ENCODE measurements at places on chromosomes 6 and 20.

GRCh38 chr6:101663100-101663499, 269.6 kb downstream of the GRIK2 start:
- no peak for DNase-seq

DNA sequence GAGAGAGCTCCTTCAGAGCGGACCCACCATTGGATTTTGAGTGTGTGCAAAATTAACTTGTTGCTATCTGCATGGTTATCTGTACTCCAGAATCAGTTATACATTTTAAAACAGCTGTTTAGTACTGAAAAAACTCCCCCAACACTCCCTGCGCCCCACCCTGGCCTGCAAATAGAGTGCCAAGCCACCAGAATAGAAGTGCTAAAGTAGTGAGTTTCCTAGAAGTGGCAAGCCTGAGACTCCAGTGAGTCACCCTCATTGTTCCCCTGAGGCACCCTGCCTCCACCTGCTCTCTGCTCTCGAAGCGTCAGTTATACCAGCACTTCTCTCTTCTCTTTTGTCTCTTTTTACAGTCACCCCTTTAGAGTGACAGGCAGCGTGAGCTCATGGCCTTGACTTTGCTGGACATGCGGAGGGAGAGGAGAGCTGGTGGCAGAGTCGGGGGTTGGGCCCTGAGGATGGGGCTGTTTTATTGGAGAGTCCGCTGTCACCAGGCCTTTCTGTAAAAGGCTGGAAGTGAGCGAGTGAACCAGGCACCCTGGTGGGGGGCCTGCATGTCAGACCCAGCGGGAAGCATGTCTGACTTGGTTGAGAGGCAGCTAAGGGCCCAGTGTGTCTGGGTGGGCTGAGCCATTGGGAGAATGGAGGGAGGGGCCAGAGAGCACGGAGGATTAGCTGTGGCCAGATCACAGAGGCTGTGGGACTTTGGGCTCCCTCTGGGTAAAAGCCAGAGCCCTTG, 10.4 kb downstream of the IGF2R start:
- DNase-seq, result no peak

DNA sequence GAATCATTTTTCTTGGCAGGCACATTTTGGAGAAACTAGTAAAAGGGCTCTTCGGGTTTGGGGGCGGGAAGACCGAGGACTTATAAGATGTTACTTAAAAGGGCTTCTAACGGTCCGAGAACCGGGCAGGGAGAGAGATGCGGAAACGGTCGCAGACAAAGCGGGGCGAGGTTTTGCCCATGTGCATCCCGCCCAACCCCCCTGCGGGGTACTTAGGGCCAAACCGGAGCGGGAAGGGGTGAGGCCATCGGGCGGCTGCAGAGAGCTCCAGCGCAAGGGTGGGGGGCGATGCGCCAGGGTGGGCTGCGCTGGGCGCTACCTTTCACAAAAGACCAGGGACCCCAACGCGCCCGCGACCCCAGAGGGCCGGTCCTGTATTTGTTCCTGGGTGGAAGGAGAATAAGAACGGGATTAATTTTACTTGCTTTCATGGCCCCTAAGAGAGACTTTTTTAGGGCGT, 616 bp downstream of the TUBB start:
- peak; percentile 25 for DNase-seq

- DNase-seq, result no peak
Observed at GRCh38 chr6:38434051-38434450, 205.7 kb downstream of the BTBD9 start.

DNA sequence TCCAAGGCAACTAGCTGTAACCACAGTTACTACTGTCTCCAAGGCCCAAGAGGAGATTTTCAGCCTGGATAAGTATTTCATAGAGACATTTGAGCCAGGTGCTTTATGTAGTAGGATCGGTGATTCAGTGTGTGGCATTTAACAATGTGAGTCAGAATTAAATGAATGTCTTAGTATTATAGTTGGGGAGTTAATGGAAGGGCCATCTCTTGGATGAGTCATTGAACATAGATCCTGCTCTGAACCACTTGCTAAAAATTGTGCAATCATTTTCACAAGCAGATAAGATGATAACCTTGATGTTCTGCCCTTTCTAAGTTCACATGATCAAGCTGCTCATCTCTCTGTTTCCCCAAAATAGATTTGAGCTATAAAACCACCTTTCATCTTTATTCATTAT, 668.9 kb upstream of the CITED2 start:
- no peak for DNase-seq

DNA sequence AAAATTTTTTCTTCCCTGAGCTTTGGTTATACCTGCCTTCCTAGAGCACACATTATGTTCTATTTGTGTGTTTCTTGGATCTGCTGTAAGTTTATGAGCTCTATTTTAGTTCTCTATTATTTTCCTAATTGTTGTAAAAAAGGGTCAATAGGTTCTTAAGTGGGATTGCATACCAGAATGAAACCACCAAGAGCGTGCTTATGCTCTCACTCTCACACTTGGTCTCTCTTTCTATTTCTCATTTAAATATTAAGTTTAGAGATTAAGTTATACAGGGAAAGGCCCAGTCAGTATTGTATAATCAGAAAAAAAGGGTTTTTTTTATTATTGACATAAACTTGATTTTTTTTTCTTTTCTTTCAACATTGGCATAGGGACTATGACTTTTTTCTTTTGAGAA, 96.8 kb downstream of the RIMS1 start:
- DNase-seq, result no peak

GRCh38 chr20:362271-363254, 15.7 kb downstream of the NRSN2 start:
- DNase-seq, result peak; percentile 14

DNA sequence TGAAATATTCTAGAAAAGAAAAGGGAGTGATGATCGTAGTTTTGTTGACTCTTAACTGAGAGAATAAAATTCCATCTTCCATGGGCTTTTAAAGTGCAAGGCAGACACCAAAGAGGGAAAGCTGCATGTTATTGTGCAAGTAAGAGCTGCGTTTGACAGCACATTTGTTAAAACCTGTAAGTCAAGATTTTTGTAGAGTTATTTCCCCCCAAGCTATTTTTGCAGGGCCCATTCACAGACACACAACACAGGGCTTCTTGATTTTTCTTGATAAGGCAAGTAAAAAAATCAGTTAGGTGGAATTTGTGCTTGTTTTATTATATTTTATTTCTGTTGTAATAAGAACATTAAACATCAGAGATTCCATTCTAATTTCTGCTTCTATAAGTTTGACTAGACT, 13.8 kb downstream of the CFAP206 start:
- no peak for DNase-seq

DNA sequence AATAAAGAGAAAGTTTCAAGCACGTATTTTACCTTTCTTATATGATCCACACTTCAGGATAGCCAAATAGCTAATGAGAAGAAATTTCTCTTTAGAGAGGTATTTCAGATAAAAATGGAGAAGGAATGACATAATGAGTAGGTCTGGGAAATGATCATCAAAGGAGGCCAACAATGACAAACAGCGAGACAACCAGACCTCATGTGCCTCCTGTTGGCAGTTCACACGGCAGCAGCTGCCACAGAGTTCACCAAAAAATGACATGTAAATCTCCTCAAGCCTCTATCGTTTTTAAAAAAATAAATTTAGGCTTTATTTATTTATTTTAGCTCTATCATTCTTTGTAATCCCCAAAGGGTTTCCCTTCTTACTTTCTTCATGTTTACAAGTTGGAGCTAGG, 47.7 kb downstream of the SLC2A12 start:
- no peak for DNase-seq

DNA sequence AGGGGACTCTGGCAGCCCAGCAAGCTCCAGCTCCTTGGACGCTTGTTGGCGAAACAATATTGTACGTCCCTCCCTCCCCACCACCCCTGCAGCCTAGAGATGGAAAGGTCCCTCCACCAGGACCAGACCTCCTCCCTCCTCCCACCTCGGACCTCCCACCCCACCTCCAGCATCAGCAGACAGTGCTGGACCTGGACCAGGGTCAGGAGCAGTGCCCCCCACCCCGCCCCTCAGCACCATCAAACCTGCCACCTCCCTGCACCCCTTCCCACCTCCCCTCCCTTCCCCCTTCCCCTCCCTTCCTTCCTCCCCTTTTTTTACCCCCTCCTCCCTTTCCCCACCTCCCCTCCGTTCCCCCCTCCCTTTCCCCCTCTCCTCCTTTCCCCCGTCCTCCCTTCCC, 98.4 kb downstream of the TAF4 start:
- no peak for DNase-seq

GRCh38 chr20:14838663-14839628, 501.5 kb upstream of the FLRT3 start:
- no peak for DNase-seq

DNA sequence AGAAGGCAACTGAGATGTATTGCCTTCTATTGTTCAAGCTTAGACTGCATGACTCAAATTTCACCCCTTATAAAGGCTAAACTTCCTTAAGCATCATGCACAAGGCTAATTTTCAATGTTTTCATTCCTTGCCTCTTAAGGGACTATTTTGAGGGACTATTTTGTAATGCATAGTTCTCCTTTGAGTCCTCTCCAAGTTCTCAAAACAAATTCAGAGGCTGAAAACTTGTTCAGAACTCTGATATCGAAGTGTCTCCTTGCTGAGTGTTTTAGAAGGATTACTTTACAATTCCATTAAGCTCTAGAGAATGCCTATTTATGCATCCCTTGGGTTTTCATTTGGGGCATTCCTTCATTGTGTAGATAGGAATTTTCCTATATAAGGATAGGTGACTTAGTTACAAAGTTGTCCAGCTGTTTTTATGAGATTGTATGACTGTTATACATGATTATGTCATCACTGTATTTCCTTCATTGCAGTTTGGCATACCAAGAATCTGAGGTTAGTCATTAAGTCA, 41.7 kb downstream of the COL19A1 start:
- no peak for DNase-seq

DNA sequence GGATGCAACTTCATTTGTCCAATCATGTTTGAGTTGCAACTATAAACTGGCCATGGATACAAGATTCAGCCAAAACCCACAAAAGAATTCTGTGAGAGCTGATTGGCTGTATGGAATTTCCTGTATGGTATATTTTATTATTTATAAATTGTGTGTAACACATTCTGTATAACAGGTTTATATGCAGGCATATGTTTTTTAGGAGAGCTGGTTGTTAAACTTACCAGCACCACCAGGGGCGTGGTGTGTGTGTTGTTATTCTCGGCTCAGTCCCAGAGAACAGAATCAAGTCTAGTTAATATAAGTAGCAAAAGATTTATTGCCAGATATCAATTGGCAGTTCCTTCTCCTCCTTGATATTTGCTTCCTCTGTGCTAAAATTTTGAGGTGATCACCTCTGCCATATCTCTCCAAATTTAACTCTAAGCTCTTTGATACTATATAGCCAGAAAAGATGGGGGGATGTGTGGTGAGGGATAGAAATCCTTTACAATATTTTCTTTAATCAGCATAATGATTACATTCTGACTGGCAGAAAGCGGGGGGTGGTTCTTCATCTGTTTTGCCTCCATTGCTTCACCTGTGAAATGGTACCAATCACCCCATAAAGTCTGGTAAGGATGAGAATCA, 22.9 kb downstream of the CNBD2 start:
- no peak for DNase-seq

Measured in substantia nigra (tissue), 51 donors.